Mucosa of gallbladder (tissue), 1 donor: ENCODE measurements at places on chromosomes 16 and 17.

GRCh38 chr16:50739031-50739430 lies 2.9 kb upstream of the CYLD start:
- DNase-seq, result no peak

DNA sequence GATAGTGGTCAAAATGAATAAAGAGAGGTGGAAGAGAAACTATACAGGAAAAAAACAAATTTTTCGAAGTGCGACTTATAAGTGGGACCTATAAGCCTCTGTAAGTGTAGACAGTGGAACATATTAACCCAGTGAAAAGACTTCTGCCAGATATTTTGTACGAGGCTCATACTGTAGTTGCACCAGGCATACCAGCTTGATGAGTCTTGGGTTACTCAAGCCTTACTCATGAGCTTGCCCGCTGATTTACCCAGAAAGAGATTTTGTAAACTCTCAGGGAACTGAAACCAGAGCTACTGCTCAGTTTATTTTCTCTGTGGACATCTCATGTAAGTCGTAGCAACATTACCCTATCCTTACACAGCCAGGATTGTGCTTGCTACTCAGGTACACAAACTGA lies 708.0 kb upstream of the SOX9 start:
- no peak for DNase-seq

GRCh38 chr17:6567528-6568183 lies 11.3 kb upstream of the PITPNM3 start:
- DNase-seq, result no peak

DNA sequence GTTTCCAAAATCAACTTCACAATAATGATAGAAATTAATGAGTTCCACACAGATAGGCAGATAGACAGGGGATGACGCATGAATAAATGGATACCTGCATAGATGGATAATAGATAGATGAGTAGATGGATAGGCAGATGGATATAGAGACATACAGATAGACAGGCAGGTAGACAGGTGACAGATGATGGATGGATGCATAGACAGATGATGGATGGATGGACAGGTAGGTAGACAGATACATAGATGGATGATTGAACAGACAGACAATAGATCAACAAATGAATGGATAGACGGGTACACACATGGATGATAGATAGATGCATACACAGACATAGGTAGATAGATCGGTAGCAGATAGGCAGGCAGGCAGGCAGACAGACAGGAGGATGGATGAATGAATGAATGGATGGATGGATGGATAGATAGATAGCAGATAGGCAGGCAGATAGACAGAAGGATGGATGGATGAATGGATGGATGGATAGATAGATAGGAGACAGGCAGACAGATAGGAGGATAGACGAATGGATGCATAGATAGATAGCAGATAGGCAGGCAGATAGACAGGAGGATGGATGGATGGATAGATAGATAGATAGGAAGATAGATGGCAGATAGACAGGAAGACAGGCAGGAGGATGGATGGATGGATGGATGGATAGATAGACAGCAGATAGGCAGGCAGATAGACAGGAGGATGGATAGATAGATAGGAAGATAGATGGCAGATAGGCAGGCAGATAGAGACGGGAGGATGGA lies 142.5 kb downstream of the RBFOX3 start:
- DNase-seq, result no peak

DNA sequence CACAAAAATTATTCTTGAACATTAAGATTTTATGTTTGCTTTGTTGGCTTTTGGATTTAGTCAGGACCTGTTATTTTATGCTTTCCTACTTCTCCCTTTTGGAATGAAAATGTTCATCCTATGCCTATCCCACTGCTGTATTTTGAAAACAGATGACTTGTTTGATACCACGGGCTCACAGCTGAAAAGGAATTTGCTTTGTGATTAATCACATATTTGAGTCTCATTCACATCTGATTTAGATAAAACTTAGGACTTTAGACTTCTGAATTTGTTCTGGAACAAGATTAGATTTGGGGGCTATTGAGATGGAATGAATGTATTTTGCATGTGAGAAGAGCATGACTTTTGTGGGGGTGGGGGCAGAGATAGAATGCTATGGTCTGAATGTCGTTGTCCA lies 1012.6 kb downstream of the CDH11 start:
- no peak for DNase-seq

- DNase-seq, result no peak
These were observed 33.1 kb downstream of the ZNF469 start for GRCh38 chr16:88415713-88416323.

DNA sequence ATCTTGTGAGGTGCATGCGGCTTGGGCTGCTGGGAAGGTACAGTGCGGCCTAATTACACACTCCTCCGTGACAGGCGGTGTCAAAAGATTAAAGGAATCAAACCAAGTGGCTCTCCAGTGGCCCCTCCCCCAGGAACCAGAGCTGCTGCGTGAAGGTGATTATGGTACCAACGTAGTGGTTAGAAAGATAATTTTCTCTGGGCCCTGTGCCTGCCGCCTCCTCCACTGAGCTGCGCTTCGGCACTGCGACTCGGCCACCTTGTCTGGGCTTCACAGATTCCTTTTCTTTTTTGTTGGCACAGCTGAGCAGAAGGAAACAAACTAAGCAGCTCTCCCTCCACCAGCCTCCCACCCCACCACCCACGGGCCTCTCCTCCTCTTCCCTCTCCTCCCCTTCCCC lies 113.2 kb upstream of the SDK2 start:
- DNase-seq, result no peak

GRCh38 chr17:79595471-79595870 lies 15.4 kb downstream of the RBFOX3 start:
- no peak for DNase-seq

DNA sequence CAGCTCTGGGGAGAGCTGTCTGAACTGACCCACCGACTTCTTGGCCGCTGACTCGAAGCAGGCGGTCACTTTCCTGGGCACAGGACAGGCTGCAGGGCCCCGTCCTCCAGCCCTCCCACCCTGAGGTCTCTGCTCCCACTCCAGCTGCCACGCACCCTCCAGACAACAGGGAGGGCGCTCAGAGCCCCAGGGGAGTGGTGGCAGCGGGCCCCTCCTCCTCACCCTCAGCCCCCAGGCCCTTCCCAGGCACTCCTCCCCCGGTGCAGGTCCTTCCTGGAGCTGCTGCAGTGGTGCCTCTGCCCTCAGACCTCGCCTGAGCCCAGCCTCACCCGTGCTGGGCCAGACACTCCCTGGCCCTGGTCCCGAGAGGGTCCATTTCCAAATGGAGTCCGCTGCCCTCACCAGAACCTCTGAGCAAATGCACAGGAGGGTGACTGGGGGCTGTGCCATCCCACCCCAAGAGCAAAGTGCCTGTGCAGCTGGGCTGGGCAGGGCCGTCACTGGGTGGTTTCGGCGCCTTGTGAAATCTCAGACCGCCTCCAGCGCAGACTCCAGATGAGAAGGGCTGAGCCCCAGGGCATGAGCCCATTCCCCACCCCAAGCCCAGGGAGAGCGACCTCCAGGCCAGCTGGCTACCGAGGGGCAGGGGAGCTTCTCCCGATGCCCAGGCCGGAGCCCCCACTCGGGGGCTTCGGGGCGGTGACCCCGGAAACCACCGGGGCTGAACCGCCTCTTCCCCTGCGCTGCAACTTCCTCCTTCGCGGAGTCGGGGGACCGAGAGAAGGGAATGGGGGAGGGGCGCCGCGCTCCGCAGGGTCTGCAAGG lies 717 bp downstream of the CYBA start:
- no peak for DNase-seq

DNA sequence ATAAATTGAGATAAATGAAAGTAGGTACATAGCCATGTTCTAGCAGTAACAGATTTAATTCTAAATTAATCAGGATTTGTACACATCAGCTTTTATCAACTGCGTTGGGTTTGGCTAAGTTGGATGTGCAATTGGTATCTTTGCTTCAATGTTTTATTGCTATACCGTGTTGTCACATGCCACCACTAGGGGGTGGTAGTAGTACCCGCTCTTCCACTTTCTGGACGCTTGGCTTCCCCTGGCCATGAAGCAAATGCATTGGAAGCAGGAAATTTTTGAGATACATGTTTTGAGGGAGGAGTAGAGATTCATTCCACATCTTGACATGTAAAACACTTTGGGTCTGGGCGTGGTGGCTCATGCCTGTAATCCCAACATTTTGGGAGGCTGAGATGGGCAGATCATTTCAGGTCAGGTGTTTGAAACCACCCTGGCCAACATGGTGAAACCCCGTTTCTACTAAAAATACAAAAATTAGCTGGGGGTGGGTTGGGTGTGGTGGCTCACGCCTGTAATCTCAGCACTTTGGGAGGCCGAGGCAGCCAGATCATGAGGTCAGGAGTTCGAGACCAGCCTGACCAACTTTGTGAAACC lies 58.6 kb downstream of the EMP2 start:
- DNase-seq, result peak; percentile 72

DNA sequence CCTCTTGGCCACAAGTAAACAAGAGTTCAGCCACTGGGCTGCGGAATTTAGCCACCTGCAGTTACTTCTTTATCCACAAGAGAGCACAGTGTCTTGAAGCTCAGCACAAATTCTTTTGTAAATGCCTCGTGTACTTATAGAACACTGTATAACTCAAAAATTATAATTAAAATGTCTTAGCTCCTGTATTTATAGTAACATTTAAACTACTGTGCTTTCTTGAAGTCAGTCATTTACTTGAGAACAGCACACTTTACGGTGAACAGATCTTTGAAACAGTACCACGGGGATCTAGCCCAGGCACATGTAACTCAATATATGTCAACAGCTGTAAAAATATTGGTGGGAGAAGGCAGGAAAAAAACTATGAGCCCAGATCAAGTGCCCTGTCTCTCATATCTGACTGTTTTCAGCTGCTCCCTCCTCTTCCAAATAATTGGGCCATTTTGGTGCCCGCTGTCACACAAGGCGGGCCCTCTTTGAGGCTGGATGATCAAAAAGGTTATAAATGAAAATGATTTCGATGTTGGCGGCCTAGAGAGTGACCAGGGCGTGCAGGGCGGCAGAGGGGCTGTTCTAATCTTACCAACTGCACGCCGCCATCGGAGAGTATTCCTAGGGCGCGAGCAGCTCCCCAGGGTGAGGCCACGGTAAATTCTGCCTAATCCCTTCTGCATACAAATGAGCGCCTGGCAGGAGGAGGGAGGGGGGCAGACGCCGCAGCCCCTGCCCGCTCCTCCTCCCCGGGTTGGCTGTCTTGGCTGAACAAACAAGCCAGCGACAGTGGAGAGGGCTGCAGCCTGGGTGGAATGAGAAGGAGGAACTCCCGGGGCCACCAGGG lies 183.2 kb downstream of the C16orf78 start:
- DNase-seq, result no peak

DNA sequence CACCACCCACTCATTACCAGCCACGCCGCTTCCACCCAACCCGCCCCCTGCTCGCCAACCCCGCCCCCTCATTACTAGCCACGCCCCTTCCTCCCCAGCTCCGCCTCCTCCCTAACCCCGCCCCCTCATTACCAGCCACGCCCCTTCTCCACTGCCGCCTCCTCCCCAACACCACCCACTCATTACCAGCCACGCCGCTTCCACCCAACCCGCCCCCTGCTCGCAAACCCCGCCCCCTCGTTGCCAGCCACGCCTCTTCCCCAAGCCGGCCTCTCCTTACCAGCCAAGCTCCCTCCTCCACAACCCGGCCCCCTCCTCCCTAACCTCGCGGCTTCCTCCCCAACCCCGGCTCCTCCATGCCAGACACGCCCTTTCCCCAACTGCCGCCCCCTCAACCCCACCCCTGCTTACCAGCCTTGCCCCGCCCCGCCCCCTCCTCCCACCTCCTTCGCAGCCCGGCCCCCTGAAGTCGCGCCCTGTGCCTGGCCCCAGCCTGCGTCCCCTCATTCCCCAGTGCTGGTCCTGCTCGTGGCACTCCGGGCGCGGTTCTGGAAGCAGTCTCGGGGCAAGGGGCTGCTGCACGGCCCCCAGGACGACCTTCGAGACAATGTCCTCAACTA lies 7.3 kb downstream of the SLC22A31 start:
- peak; percentile 45 for DNase-seq

DNA sequence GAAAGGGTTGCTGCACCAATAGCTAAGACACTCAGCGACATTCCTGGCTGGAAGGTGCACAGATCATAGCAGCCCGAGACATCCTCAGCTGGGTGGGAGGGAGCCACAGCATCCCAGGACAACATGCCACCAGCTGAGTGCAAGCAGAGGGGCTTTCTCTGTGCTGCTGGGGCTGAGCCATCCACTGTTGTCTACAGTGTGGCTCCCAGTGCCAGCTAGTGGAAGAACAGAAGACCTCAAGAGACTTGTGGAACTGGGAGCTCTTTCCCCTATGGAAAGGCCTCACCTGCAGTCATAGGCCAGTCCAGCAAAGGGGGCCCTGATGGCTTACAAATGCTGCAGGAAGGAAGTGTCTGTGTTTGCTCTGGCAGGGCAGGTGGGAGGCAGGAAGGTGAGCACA lies 131.0 kb downstream of the C16orf78 start:
- no peak for DNase-seq

DNA sequence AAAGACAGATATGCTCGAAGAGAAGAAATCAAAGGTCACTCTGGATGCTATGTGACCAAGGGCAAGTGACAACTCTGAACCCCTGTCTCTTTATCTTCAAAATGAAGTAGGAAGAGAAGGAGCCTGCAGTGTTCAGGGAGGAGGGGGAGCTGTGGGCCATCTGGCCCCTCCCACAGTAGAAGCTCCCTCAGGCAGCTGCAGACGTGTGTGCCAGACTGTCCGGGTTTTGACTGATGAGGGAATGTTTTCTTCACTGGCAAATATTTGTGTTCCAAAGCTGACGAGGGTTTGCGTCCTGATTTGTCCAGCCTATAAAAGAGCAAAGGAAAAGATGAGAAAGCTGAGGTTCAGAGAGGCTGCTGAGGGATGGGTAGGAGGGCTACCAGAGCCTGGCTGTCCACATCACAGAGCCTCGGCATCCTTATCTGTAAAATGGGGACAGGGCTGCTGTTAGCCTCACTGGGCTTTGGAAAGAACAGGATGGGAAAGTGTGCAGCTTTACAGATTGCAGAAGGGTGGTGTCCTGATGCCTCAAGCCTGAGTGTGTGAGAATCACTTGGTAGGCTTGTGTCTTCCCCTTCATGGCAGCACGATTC lies 1.8 kb upstream of the GINS2 start:
- no peak for DNase-seq

- DNase-seq, result no peak
These were observed 12.4 kb upstream of the GFAP start for GRCh38 chr17:44927696-44928095.

GRCh38 chr16:11105038-11105903 lies 150.7 kb downstream of the SOCS1 start:
- DNase-seq, result peak; percentile 42

- DNase-seq, result no peak
These were observed 372 bp downstream of the CD300A start for GRCh38 chr17:74466828-74467184.

GRCh38 chr17:36027761-36028160 lies 10.0 kb upstream of the CCL23 start:
- no peak for DNase-seq

DNA sequence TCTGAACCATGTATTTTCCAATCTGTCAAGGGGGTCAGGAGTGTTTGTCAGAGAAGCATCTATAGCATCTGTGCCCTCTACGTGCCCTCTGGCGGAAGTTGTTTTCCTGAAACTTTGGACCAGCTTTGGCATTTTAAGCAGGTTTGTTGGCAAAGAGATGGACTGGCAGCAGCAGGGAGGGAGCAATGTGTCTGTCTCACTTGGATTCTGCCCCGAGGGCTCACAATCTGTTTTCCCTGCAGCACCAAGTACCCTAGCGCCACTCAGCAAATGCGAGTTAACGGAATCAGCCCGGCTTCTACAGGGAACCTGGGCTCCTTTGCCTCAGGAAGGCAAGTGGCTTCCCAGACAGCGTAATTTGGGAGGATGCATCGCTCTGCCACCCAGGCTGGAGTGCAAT lies 17.4 kb downstream of the DUSP14 start:
- no peak for DNase-seq

GRCh38 chr17:50967795-50968194 lies 101.6 kb upstream of the TOB1 start:
- DNase-seq, result no peak
